ENCODE measurements at places on chromosomes 12 and 14.

DNA sequence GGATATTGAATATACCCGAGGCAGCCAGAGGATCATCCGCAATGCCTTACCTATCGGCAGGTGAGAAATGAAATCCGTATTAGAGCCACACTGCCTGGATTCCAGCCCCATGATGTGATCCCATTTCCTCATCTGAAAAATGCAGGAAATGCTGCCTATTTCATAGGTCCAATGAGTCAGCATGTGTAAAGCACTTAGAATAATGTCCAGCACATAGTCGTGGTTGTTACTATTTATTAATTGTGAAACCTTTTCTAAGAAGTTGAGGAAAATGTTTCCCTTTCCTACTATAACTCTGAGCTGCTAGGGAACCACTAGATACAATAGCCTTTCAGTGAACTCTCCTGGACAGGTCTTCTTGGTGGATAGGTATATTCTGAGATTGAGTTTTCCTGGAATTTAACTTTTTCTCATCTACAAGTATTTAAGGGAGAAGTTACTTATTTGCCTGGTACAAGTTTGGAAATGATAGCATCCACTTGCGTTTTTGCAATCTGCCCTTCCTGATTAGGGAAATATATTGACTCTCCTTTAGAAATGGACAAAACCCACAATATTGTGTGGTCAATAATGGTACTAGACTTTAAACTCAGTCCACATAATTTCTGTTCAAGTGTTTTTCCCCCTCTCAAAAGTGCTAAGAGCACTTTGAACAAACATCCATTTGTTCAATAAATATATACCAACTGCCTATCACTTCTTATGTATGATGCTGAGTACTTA, 12.2 kb downstream of the POLR3B start:
- H3K27ac ChIP-seq: no peak overlapping the region
- no peaks in the 10 kb centered on the region for H3K27me3 ChIP-seq
- no peak for DNase-seq
- H3K36me3 ChIP-seq: peaks cover 16% of the 10 kb centered on the region

DNA sequence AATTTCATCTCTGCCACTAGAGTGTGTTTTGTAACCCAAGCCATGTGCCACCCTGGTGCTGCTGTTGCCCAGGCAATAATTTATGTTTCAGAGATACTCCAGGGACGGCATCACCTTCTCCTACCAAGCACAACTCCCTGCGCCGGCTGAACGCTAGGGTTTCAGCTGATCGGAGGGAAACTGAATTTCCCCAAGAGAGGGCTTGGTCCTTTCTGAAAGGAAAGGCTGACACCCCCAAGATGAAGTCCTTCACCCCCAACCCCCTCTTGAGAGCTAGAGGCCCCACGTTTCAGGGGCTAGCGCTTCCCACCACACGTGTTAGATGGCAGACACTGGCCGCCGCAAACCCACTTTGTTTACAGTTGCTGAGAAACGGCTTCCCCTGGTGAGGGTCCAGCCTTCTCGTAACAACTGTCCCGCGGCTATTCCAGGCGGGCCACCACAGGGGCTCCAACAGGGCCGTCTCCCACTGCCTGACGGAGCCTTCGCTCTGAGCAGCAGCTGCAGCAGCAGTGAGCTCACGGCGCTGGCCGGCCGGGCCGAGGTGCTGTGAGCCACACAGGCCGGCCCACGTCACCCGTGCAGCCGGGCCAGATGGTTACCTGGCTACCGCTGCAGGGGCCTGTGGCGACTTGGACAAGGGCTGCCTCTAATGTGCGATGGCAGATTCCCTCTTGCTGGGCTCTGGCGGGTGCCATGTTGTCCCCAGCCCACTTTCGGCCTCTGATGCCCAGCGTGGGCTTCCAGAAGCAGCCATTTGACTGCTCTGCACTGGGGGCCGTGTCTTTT, 66.4 kb downstream of the TESC start:
- H3K27ac ChIP-seq: no peak overlapping the region
- H3K4me1 ChIP-seq: no peaks in the 10 kb centered on the region
- DNase-seq: no peak
- no peaks in the 10 kb centered on the region for H3K27me3 ChIP-seq

DNA sequence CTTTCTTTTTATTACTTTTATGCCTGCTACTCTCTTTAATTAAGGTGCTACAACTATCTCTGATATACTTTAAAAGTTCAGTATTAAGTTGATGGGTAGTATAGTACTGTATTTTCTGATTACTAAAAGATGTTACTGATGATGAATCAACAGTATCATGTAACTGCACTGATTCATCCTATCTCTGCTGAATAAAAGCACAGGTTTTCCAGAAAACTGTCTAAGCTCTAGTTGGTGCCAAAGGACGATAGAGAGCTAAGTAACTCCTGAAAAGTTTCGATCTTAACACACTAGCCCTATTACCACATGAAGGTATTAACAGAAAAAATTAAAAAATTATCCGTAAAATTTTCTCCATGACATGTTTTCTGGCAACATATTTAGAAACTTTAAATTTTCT, 2.1 kb downstream of the SCAF11 start:
- DNase-seq: no peak
- H3K4me3 ChIP-seq: peak overlapping the region; percentile 98
- no peak overlapping the region for H3K27ac ChIP-seq
- H3K36me3 ChIP-seq: peaks cover 19% of the 10 kb centered on the region
- peaks cover 4% of the 10 kb centered on the region for H3K27me3 ChIP-seq
- peaks cover 55% of the 10 kb centered on the region for H3K4me1 ChIP-seq

DNA sequence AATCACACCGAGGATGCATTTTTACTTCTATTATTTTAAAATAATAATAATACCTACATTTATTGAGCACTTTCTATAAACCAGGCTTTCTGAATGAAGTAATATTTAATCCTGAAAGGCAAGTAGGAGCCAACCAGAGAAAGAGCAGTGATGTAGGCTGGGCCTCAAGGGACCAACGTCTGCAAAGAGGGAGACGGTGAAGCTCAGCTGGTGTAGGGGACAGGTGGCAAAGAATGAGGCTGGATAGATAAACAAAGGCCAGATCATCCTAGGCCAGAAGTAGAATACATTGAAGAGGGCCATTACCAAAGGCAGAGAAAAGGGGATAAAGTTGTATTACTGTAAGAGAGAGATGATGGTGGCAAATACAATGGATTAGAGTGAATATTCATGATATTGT, 810 bp upstream of the TMBIM4 start:
- H3K27me3 ChIP-seq: peaks cover 3% of the 10 kb centered on the region
- DNase-seq: no peak
- H3K4me1 ChIP-seq: peaks cover 10% of the 10 kb centered on the region

- no peak overlapping the region for H3K27ac ChIP-seq
- H3K36me3 ChIP-seq: no peaks in the 10 kb centered on the region
- DNase-seq: no peak
- H3K27me3 ChIP-seq: no peaks in the 10 kb centered on the region
- H3K4me1 ChIP-seq: peaks cover 13% of the 10 kb centered on the region
- H3K4me3 ChIP-seq: no peak overlapping the region
Measured at GRCh38 chr12:15545334-15545733, 223.0 kb downstream of the PTPRO start.

- H3K4me1 ChIP-seq: peaks cover 13% of the 10 kb centered on the region
- H3K27ac ChIP-seq: no peak overlapping the region
- H3K36me3 ChIP-seq: peaks cover 45% of the 10 kb centered on the region
- H3K27me3 ChIP-seq: no peaks in the 10 kb centered on the region
Measured at GRCh38 chr12:45737638-45738037, 8.1 kb downstream of the ARID2 start.

DNA sequence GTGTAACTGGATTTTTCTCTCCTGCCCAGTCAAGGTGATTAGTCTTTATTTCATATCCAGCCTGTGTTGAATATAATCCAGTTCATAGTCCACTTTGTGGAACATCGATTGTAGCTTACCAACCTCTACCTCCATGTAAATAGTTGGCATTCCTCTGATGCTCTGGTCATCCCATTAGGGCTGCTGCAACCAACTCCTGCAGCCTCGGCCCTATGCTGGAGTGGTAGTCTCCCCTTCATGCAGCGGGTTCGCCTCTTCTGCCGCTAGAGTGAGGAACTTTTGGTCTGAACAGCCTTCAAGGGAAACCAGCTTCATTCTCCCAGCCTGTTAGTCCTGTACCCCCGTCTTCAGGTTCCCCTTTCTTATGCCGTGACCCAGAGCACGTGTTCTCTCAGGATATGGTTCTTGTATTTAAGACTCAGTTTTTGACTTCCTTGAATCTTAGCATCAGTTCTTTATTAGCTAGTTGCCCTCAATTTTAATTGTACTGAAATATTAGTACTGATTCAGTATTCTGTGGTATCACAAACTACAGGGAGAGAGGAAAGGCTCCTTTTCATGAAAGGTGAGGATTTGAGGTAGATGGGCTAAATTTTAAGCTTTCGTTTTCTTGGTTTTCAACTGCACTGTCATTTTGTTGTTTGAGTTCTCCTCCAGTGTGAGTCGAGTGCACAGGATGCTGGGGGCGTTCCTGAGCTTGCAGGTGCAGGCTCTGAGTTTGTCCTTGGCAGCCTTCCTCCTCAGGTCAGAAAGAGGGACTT, 33.2 kb downstream of the ZNF664 start:
- H3K4me1 ChIP-seq: peaks cover 32% of the 10 kb centered on the region
- no peak for DNase-seq
- H3K36me3 ChIP-seq: peaks cover 9% of the 10 kb centered on the region
- H3K4me3 ChIP-seq: no peak overlapping the region

GRCh38 chr14:74911221-74911620, 11.8 kb downstream of the RPS6KL1 start:
- H3K27me3 ChIP-seq: no peaks in the 10 kb centered on the region
- no peak for DNase-seq
- H3K27ac ChIP-seq: no peak overlapping the region

- no peak for DNase-seq
- H3K36me3 ChIP-seq: peaks cover 4% of the 10 kb centered on the region
- no peaks in the 10 kb centered on the region for H3K27me3 ChIP-seq
- H3K4me3 ChIP-seq: no peak overlapping the region
Measured at GRCh38 chr12:3086729-3087323, 9.6 kb downstream of the TSPAN9 start.

GRCh38 chr14:105260959-105261358, 12.6 kb downstream of the BTBD6 start:
- no peaks in the 10 kb centered on the region for H3K4me1 ChIP-seq
- no peaks in the 10 kb centered on the region for H3K36me3 ChIP-seq
- no peak overlapping the region for H3K27ac ChIP-seq
- H3K27me3 ChIP-seq: no peaks in the 10 kb centered on the region

- H3K27me3 ChIP-seq: no peaks in the 10 kb centered on the region
- H3K4me1 ChIP-seq: no peaks in the 10 kb centered on the region
- no peak overlapping the region for H3K4me3 ChIP-seq
- H3K36me3 ChIP-seq: no peaks in the 10 kb centered on the region
Measured at GRCh38 chr12:59240048-59240447, 319.7 kb upstream of the LRIG3 start.

DNA sequence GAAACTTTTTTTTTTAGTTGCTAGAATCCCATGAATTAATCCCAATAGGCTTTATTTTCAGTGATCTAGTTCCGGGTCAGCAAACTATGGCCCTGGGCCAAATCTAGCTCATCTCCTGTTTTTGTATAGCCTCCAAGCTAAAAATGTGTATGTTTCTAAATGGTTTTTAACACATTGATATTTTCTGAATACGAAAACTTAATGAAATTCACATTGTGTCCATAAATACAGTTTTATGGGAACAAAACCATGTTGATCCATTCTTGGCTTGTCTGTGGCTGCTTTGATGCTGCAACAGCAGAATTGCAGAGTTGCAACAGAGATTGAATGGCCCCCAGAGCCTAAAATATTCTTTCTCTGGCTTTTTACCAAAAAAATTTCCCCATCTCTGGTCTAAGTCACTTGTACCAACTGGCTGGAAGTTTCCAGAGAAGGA, 47.5 kb downstream of the ZNF664 start:
- no peaks in the 10 kb centered on the region for H3K27me3 ChIP-seq
- DNase-seq: no peak
- peaks cover 17% of the 10 kb centered on the region for H3K4me1 ChIP-seq
- H3K36me3 ChIP-seq: no peaks in the 10 kb centered on the region

DNA sequence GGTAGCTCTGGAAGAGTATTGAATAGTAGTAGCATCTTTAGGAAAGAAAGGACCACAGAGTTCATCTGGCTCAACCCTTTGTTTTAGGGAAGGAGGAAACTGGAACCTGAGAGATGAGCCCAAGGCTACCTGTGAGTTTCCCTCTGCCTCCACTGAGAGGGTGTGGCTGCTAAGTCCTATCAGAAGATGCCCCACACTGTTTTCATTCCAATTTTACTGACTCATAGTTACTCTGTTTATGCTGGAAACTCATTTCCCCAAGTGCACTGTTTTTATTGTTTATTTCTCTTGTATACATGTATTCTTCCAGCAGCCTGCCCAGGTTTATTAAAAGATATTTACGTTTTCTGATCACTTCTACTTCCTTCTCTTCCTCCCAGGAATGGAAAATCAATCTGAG, 127.4 kb upstream of the ARHGAP5 start:
- H3K4me1 ChIP-seq: peaks cover 30% of the 10 kb centered on the region
- no peaks in the 10 kb centered on the region for H3K36me3 ChIP-seq
- H3K4me3 ChIP-seq: no peak overlapping the region
- no peak overlapping the region for H3K27ac ChIP-seq
- H3K27me3 ChIP-seq: no peaks in the 10 kb centered on the region

DNA sequence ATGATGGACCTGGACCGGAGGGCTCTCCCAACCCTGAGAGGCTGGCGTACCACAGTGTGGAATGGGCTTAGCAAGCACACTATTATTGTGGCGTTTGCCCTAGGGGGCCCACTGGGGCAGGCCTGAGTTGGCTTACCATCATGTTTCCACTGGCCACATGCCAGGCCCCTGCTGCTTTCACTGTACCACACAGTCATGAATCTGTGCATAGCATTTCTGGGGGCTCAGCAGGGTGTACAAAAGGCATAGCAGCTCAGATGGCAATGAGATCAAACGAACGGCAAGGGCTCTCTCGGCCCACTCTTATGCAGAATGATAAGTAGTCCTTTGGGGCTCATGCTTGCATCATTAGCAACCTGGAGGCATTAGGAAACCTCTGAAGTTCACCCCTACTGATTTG, 137.0 kb upstream of the HIF1A start:
- H3K27me3 ChIP-seq: no peaks in the 10 kb centered on the region
- no peak overlapping the region for H3K27ac ChIP-seq
- peaks cover 24% of the 10 kb centered on the region for H3K4me1 ChIP-seq

- peaks cover 38% of the 10 kb centered on the region for H3K4me1 ChIP-seq
- no peak overlapping the region for H3K27ac ChIP-seq
Measured at GRCh38 chr12:124767066-124767821, 96.4 kb downstream of the SCARB1 start.

GRCh38 chr12:115817389-115817788, 460.1 kb downstream of the MED13L start:
- no peak for DNase-seq
- H3K4me3 ChIP-seq: no peak overlapping the region
- no peaks in the 10 kb centered on the region for H3K36me3 ChIP-seq

- H3K36me3 ChIP-seq: no peaks in the 10 kb centered on the region
- peak; percentile 45 for DNase-seq
- no peak overlapping the region for H3K27ac ChIP-seq
- no peaks in the 10 kb centered on the region for H3K4me1 ChIP-seq
- H3K4me3 ChIP-seq: no peak overlapping the region
Measured at GRCh38 chr14:22314183-22314820, 274.7 kb downstream of the DAD1 start.

DNA sequence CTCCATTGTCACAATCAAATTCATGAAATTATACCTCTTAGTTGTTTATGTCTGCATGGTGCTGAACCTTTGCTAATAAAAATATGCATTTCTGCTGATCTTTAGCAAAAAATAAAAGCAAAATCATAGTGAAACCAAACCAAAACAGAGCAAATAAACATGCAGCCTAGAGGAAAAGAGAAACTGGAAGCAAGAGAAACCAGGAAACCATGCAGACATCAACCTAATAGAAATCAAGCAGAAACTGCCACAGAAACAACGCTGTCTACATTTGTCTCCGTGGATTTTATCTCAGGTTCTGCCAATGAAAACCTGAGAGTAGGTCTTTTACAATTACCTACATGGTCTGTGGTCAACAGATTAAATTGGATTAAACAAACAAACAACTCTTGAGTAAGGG, 173.7 kb downstream of the SYT10 start:
- peaks cover 12% of the 10 kb centered on the region for H3K4me1 ChIP-seq
- no peak overlapping the region for H3K4me3 ChIP-seq
- no peaks in the 10 kb centered on the region for H3K27me3 ChIP-seq
- no peak for DNase-seq

Measured in neural crest cell (in vitro differentiated cells).